ENCODE measurements at places on chromosomes 5 and 9.

- DNase-seq: no peak
Measured at GRCh38 chr9:137492464-137493363, 33.6 kb upstream of the NSMF start.

DNA sequence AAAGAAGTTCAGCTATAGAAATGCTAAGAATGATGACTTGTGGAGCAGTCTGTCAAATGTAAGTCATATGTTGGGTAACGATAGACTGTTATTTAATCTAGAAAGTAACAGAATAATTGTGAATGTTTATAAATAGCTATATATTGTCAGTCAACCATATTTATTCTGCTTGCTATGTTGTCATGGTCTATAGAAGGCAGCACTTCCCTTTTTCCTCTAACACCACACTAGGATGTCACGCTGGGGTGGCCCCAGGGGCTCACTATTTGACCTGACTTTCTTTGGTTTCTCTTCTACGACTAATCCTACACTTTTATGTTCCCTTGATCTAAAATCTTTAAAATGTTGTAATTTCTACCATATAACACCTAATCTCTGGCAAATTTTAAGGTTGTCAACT lies 20.5 kb downstream of the ERAP2 start:
- DNase-seq: no peak

GRCh38 chr5:1383886-1384401 lies 39.0 kb upstream of the CLPTM1L start:
- no peak for DNase-seq

GRCh38 chr5:138573949-138574670 lies 1.1 kb downstream of the HSPA9 start:
- no peak for DNase-seq

GRCh38 chr9:8521112-8521511 lies 721.5 kb upstream of the DMAC1 start:
- DNase-seq: no peak

- DNase-seq: no peak
Measured at GRCh38 chr5:31193591-31194467, at the start of gene CDH6. CDH6 (plus strand) TSS chr5:31193686; CDS start chr5:31267474, 73,788 bp downstream.

GRCh38 chr5:60219921-60220320 lies 326.4 kb upstream of the PDE4D start:
- no peak for DNase-seq

- no peak for DNase-seq
Measured at GRCh38 chr9:86757382-86757720, 190.0 kb downstream of the GAS1 start.

GRCh38 chr9:90099262-90099963 lies 494.6 kb downstream of the GADD45G start:
- no peak for DNase-seq

- DNase-seq: peak; percentile 6
Measured at GRCh38 chr5:144467792-144468191, 297.1 kb downstream of the KCTD16 start.

DNA sequence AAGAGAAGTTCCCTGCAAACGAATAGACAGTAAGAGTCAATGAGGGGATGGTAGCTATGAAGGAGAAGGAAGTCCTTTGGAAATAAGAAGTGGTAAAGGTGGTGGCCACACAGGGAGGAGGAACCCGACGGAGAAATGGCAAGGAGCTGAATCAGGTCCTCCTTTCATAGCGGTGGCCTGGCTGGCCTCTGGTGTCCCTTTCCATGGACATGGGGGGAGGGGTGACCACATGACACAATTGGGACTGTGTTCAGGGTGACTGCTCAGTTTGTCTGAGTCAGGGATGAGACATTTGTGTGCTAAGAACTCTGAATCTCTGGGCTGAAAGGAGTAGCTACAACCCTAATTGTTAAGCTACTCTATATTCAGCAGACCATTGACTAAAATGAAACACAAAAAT lies 28.7 kb upstream of the TIMD4 start:
- no peak for DNase-seq

- peak; percentile 6 for DNase-seq
Measured at GRCh38 chr9:132474253-132474652, 64.2 kb downstream of the CFAP77 start.

GRCh38 chr9:37062336-37062735 lies 28.3 kb upstream of the PAX5 start:
- DNase-seq: no peak

DNA sequence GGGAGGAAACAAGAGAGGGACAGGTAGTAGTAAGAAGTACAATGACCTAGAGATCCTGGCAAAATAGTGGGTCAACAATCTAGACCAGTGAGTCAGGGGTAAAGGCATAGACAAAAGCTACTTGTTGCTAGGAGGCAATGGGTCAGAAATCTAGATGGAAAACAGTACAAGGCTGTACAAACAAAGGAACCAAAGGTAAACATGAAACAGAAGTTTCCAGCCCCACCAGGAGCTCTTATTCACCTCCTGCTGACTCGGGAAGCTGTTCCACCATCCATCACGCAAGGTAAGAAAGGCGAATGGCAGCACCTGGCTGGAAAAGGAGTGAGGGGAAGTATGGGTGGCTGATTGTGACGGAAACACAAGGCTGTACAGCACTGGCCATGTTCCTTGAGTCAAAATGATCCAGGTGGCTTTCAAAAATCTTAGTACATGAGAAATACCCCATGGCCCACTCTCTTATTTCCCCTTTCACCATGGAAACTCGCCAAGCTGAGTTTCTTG lies 70.5 kb upstream of the RAI14 start:
- no peak for DNase-seq

DNA sequence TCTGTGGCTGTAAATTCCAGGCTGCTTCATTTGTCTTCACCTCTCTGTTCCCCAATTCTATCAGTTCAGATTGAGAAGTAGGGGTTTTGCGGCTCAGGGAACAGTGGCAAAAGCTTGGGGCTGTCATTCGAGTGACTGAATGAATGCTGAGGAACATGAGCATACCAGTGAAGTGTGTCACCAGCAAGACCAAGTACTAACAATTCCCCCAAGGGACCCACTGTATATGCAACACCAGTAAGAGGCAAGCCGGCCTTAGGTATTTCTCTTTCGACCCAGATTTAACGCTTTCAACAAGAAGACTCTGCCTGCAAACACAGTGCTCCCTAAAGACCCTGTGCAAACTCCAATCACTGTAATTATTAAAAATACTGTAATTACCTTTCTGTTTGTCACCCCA lies 25.8 kb downstream of the KLHL3 start:
- no peak for DNase-seq

- DNase-seq: no peak
Measured at GRCh38 chr9:136228107-136228875, 17.3 kb downstream of the QSOX2 start.

- no peak for DNase-seq
Measured at GRCh38 chr5:82387001-82387818, 109.1 kb upstream of the RPS23 start.

- DNase-seq: no peak
Measured at GRCh38 chr9:100589582-100589981, 11.7 kb downstream of the CAVIN4 start.

- no peak for DNase-seq
Measured at GRCh38 chr5:175800656-175801081, 70.7 kb upstream of the CPLX2 start.

GRCh38 chr9:121233906-121234831 lies 32.5 kb upstream of the RAB14 start:
- peak; percentile 81 for DNase-seq

DNA sequence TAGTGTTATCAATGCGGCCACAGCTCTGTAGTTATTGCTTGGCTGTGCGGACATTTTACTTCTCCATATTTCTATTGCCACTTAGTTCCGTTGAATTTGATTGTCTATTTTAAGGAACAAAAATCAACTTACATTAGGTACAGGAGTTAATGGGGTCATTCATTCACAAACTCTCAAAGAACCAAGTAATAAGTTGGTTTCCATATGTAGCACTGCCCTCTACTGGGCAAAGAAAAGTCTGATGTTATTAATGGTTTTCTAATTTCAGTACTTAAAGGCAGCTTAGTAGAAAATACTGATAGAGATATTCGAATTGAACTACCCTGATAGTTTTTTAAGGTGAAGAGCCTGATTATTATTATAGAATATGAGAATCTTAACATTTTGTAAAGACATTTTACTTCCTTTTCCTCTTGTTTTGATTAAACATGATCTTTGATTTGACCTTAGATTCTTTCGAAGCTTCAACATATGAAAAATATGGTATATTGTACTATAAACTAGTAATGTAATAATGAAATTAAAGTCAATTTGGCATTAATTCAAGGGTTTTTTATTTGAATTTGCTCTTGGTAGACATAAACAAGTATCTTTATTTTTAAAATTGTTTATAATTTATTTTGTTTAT lies 119.5 kb upstream of the CTNND2 start:
- peak; percentile 11 for DNase-seq

- DNase-seq: no peak
Measured at GRCh38 chr5:24232929-24233498, 411.8 kb downstream of the CDH10 start.

DNA sequence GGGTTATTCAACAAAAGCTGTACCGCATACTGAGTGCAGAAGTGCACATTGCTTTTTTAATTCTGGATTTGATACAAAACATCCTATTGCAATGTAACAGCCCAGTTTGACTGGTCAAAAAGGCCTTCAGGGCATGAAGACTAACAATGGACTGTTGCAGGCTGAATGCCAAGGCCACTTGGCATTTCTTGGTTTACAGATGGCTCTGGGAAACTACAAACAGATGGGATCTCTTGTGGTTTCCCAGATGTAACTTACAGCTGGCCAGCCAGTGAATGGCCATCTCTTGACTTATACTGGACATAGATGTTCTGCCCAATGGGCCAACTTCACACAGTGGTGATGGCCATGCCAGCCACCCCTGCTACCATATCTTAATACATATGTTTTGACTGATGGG lies 36.8 kb downstream of the UGT3A2 start:
- peak; percentile 73 for DNase-seq

DNA sequence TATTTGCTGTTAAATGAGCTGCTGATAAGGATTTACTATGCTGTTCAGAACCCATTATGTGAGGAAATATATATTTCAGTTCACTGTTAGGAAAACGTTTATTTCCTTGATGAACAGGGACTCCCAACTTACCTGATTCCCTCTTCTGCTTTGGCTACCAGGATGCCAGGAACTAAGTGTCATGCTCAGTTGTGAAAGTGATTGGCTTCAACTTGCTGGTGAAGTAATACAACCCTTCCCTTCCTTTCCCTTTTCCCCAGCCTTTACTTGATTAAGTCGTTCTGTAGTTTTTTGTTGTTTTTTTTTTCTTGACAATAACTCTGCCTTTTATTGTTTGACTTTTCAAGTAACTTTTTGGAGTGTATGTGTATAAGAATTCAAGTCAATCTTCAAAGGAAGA lies 309.3 kb downstream of the DOCK8 start:
- DNase-seq: no peak

- no peak for DNase-seq
Measured at GRCh38 chr5:134975078-134975715, 7.5 kb downstream of the CATSPER3 start.

DNA sequence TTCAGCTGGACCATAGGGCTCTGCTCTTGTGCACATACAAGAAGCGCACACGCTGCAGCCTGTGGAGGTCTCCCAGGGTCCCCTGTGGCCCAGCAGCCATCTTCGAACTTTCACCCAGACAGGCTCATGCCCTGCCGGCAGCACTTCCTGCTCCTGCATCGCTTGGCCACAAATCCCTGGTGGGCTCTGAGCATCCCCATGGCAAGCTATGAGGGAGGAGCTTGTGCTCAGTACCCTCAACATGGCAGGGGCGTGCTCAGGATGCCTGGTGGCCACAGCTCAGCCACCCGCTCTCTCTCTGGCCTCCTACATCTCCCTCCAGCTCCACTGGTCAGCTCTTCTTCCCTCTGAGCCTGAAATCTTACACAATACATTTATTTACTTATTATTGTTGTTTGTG lies 63.7 kb downstream of the IRX2 start:
- DNase-seq: no peak

GRCh38 chr5:74638970-74639806 lies 1.3 kb downstream of the ENC1 start:
- no peak for DNase-seq

DNA sequence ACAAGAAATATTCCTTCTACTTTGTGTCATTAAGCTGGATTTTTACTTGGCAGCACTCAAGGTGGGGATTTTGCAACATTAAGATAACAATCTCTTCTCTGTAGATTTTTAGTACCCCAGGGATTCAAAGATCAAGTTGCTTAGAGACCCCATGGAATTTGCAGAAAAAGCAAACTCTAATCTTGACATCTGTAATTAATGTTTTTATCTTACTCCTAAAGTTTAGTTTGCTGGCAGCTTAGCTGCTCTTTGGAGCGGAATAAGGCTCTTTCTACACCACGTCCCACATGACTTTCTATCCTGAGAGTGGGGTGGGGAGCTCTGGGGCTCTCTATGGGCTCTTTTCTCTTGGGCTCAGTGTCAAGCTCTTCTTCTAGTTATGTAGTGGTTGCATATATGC lies 21.7 kb upstream of the SPDL1 start:
- no peak for DNase-seq

DNA sequence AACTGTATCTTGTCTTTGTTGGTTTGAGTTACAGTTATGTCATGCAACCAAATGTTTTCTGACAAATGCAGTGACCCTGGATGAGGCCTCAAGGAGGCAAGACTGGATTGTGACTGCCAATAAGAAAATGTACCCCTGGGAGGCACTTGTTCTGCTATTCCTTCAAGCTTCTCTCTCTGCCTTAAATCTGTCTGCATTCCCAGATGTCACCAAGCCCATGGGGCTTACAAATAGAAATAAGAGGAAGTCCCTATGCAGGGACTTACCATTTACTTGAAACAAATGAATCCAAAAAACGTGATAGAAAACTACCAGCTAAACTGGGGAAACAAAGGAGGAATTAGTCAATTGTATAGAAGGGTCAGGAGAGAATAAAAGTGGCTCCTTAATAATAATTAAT lies 8.2 kb upstream of the PARP8 start:
- DNase-seq: no peak

GRCh38 chr5:139667730-139668063 lies 19.5 kb downstream of the CXXC5 start:
- no peak for DNase-seq

DNA sequence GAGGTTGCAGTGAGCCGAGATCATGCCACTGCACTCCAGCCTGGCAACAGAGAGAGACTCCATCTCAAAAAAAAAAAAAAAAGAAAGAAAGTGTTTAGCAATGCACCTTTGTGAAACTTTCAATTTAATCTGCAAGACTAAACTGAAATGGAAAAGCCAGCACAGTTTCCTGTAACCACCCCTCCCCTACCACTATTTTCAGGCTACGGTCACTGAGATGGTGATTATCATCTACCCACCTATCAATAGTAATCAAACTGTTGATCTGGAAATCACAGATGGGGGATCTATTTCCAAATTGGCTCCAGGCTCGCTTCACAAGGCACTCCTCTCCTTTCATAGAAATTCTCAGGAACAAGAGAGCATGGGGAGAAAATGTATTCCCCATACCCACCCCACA lies 30.6 kb upstream of the IL7R start:
- DNase-seq: no peak

- DNase-seq: no peak
Measured at GRCh38 chr5:142981886-142982820, 212.0 kb downstream of the ARHGAP26 start.

DNA sequence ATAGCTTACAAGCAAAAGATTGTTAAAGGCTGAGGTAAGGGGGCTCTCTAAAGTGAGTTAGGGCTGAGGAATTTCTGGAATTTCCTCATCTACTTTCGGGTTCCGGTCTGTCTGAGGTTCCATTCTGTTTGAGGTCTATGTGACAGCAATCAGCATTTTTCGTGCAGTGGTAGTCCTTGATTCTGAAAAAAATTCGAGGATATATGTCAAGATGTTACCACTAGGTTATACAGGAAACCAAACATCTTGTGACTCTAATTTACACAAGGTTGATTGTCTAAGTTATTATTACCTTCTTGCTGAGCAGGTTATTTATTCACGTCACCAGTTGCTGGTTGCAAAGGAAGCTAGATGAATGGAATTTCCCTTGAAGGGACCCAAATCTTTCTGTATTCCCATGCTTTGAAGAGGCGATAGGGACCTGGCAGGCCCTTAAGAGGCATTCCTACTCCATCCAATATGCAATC lies 35.2 kb downstream of the RLN2 start:
- peak; percentile 47 for DNase-seq
